Activated gamma-delta T cell treated with anti-CD3 and anti-CD28 coated beads, Interleukin-2, amount 50 U/mL, for 16 hours (primary cell): ENCODE measurements at places on chromosomes 11 and 22.

DNA sequence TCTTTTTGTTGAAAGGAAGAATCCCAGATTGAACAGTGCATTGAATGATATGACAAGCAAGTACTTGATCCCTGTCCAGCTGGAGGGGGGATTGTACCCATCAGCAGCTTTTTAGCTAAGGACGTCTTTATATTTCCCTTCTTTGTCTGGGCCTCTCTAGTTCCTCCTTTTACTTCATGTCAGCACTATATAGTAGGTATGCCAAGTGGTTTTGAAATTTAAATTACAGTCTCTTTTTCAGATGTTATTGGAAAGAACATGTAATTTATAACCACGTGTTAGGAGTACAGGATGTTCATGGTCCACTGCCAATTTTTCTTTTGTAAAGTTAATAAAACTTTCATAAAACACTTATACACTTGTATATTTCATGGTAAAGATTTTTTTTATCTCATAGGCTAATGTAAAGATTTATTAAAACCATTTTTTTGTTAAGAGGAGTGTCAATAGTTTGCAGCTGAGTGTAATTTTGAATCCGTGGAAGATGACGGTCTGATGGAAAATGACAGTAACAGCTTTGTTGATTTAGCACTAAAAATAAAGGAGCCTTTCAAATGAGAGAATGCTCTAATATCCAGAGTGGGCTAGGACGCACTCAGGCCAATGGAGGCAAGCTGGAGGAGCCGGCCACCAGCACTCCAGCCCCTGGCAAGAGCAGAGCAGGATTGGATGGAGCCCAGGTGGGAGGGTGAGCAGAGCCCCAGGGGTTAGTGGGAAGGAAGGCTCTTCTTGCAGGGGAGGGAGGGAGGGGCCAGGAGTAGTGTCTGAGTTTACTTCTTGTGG, 488.3 kb downstream of the INSC start:
- no peak for DNase-seq

- DNase-seq: no peak
These were observed 30.0 kb downstream of the NAT10 start for GRCh38 chr11:34135439-34135838.

DNA sequence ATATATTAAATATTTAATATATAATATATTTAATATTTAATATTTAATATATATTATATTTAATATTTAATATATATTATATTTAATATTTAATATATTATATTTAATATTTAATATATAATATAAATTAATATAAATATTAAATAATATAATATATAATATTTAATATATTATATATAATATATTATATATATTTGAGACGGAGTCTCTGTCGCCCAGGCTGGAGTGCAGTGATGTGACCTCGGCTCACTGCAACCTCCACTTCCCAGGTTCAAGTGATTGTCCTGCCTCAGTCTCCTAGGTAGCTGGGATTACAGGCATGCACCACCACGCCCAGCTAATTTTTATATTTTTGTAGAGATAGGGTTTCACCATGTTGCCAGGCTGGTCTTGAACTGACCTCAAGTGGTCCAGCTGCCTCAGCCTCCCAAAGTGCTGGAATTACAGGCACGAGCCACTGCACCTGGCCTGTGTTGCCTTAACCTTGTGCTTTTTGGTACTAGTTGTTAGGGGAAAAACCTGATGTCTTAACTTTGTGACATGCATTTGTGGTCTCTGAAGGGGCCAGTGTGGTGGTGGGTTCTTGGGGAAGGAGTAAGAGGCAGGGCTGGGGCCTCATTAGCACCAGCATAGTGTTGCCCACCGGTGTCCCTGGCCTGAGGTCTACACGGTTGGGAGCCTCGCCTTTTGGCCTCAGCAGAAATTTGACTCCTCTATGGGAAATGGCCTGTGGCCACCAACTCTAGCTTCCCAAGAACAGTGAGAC, 16.6 kb downstream of the SEC14L3 start:
- no peak for DNase-seq

DNA sequence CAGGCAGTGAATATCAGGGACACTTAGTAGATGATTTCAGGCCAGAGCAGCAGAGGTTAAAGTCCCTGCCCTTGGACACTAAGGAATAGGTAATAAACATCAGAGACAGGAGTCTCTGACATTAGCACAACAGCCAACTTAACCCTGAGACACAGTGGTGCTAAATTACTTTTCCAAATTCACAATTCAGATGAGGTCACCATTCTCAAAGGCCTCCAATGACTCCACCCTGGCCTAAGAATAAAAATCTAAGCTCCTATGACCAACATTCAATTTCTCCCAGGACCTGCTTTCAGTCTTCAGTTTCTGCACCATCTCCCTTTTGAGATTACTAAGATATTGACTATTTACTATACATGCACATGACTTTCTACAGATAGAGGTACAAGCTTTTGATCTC, 42.0 kb downstream of the BLID start:
- DNase-seq: no peak

DNA sequence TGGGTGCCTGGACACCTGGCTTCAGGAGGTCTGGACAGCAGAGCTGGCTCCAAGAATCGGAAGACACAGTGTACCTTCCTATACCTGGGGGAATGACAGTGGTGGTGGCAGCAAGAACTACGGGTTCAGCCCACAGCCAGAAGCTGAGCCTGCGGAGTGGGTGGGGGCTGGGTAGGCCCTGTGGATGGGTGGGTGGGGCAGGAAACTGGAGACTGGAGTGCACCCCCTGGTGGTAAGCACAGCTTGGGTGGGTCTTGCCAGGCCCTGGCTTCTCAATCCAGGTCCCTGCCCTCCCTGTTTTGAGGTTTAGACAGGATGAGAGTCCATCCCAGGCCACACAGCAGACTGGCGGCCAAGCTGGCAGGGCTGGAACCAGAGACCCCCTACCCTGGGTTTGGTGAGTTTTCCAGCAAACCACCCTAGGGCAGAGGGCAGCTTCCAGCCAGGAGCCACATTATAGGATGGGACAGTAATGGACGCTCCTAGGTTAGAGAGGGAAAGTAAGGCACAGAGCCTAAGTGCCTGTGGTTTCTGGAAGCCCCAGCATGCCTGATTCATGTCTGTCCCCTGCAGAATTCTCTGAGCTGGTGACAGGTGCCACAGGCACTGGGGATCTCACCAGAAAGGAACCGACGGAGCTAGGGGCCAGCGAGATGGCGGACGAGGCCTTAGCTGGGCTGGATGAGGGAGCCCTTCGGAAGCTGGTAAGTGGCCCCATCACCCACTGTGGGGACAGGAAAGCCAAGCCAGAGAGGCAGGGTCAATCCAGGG, 1.7 kb downstream of the SMTN start:
- no peak for DNase-seq

DNA sequence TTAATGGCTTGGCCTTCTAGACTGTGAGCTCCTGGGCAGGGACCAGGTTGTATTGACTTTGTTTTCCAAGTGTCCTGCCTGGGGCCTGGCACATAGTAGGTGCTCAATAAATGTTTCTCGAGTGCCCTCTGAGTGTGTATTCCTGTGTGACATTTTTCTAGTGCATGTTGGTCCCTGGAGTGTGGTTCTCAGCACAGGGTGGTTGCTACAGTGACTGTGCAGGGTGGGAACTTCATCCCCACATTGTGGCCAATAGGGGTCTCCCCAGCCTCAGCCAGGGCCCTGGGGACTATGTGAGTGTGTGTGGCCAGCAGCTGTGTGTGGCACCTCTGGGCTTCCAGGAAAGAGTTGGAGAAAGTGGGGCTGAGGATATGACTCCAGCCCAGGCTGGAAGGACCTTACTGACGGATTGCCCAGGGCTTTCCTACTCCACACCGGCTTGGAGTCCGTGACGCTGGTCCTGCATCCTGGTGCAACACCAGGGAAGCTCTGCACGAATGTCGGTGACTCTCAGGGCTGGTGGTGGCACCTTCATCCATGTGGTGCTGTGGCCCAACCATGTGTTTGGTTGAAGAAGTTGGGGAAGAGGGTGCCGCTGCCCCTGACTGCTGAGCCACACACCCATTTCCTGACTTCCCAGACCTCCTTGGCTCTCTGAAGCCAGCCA, 9.0 kb upstream of the MARK2 start:
- DNase-seq: no peak

- DNase-seq: no peak
These were observed 6.1 kb downstream of the AP5B1 start for GRCh38 chr11:65774525-65775306.

GRCh38 chr11:15965562-15966250, 390.6 kb downstream of the SOX6 start:
- DNase-seq: no peak

DNA sequence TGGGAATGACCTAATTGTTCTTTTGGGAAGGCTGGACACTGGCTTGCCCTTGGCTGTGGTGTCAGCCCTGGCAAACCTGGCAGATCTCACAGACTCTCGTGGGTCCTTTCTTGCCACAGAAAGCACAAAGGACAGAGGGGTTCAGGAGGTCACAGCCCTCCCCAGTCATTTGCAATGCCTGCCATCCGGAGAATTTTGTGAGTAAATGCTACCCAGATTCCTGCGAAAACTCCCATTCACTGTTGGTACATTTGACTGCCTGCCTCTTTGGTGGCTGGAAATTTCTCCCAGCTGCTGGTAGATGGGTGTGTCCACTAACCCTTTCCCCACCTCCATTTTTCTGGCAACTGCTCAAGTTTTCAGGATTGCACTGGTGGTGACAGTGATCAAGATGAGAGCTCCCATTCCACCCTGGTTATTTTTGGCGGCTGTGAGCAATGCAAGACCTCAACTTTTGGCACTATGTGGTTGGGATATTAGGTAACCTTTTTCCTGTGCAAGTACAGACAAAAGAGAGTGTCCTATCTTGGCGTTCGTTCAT, 155.7 kb downstream of the NAV2 start:
- DNase-seq: no peak
